ENCODE measurements at places on chromosomes 1 and 21.

DNA sequence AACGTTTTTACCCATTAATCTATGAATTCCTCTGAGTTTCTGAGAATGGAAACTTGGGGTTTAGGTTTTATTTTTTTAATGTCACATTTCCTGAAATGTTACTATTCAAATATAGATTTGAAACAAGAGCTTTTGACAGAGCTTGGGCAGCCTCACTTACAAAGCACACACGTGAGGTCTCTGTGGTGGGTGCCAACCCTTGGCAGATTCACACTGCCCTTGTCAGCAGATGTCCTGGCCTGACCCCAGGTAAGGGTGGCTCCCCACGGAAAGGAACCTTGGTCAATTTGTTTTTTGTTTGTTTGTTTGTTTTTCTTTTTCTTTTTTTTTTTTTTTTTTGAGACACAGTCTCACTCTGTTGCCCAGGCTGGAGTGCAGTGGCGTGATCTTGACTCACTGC, 53.5 kb downstream of the FAAP20 start:
- no peak for DNase-seq

- DNase-seq: no peak
These were observed 56.9 kb downstream of the LPAR3 start for GRCh38 chr1:84836145-84836544.

DNA sequence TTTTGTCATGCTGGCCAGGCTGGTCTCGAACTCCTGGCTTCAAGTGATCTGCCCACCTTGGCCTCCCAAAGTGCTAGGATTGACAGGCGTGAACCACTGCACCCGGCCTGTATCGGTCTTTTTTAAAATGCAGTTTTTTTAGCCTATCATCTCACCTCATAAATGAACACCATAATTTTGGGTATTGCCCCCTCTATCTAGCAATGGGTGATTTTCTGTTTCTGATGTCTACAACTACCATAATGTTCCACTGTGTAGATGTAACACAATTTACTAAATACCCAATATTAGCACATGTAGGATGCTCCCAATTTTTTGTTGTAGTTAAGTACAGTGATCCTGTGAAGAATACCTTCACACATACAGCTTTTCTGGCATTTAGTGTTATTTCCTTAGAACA, 2.0 kb upstream of the CAMTA1 start:
- DNase-seq: no peak

DNA sequence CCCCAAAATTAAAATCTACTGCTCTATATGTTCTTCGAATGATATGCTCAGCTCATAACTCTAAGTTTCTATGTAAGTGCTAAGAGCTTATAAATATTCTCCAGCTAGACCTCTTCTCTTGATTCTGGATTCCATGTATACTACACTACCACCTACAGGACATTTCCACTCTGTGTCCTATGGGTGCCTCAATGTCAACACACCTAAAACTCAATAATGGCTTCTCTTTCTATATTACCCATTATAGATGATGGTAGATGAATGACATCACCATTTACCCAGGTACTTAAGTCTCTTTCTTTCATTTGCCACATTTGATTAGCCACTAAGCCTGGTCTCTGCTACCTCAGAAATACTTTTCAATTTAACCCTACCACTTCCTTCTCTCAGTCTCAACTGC, 41.3 kb downstream of the TBX19 start:
- no peak for DNase-seq

- DNase-seq: no peak
These were observed 146.6 kb downstream of the KCNJ6 start for GRCh38 chr21:37769656-37770055.

GRCh38 chr1:200121421-200121820, 93.9 kb downstream of the NR5A2 start:
- no peak for DNase-seq

DNA sequence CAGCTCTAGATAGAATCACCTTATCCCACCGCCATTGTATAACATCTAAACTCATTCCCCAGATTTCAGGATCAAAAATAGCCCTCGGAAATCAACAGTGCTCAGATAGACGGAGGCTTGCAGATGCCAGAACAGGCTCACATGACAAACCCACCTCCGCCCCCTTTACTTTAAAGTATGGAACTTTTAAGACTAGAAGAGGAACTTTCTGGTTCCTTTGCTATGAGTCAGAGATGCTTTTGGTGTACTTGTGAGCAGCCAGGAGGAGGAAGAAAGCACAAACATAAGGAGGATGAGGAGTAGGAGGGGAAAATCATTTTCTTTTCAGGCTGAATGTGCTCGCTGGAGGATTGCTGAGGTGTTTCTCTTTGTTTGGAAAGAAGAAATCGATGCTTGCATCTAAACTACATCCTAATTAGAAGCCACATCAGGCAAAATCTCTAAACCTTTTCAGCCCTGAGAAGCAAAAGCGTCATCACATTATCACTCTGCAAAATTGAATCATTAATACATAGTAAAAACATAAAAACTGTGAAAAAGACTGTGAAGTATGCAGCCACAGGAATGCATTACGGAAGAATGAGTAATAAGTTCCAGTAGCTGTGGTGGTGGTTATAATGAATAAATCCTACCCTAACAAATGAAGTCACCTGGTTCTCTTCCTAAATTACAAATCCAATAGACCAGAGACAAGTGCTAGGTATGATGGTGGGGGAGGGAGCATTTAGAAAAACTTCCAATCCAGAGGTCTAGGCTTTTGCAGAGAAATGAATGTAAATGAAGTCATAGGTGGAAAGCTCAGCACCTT, 251.3 kb downstream of the KCNH1 start:
- DNase-seq: no peak

- DNase-seq: no peak
These were observed 233.9 kb downstream of the PTBP2 start for GRCh38 chr1:96955307-96956012.

GRCh38 chr1:81068726-81069125, 732.0 kb upstream of the ADGRL2 start:
- DNase-seq: no peak

DNA sequence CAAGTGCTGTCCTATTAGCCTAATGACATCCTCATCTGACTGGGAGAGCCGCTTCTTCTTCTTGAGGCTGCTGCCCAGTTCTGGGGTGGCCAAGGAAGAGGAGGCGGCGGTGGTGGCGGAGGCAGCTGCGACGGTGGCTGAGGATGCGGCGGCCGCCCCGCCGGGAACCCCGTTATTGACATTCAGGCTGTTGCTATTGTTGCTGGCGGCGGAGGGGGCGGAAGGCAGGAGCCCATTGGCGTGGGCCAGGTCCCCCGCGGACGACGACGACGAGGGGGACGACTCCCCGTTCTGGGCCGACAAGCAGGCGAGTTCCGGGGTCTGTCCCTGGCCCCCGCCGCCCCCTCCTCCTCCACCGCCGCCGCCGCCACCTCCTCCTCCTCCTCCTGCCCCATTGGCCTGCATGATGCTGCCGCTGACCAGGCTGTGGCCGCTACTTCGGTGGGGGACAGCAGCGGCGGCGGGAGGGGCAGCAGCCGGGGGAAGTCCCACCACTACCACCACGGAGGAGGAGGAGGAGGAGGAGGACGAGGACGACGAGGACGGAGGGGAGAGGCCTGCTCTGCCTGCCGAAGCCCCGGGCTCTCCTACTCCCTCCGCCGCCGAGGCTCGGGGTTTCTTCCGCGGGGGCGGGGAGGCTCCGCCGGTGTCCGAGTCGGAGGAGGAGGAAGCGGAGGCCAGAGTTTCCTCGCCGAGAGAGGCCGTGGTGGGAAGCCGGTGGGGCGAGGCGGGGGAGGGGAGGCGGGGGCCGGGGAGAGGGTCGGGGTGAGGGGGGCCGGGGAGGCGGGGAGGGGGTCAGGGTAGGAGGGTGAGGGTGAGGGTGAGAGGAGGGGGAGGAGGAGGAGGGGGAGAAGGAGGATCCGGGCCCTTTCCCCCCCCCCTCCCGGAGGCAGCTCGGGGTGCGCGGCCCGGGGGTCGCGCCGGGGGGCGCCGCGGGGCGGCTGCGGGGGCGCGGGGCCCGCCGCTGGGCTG, 610 bp downstream of the WDR26 start:
- DNase-seq: peak; percentile 17

GRCh38 chr1:173300061-173301044, 93.2 kb upstream of the TNFSF4 start:
- no peak for DNase-seq

GRCh38 chr1:201955009-201955728, at the start of gene TIMM17A:
Gene TIMM17A, plus strand, starts transcription at chr1:201955503. Its CDS starts 24 bp downstream, at chr1:201955527.
- peak; percentile 85 for DNase-seq

GRCh38 chr21:16608209-16608830, 878.5 kb downstream of the USP25 start:
- no peak for DNase-seq

GRCh38 chr1:228148196-228148861, 1.4 kb upstream of the GJC2 start:
- no peak for DNase-seq

DNA sequence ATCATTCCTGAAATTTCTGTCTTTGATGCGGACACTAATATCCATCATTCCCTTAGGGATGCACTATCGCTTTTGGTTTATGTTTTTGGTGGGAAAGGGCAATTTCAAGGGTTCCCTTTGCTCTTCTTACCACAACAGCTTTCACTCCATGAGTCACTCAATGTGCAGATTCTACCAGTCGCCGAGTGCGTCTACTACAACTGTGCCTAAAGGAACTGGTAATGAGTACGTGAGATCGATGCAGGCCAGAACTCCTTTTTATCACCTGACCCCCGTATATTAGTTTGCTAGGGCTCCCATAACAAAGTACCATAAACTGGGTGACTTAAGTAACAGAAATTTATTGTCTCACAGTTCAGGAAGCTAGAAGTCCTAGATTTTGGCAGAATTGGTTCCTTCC, 27.5 kb upstream of the TMEM54 start:
- no peak for DNase-seq

DNA sequence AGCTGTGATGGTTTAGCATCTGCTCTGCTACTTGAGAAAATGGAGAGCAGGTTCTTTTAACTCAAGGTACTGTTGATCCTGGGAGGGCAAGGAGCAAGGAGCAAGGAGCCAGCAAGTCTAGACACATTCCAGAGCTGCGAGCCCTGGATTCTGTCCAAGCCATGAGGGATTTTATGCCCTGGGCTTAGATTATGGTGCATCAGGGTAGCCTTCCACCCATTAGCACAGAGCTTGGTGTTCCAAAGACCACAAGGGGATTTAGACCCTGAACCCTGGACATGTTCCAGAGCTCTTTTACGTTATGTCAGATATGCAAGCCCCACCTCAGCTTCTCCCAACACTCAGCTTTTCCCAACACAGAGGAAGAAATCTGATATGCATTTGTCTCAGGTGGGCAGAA, 2.0 kb upstream of the OR14I1 start:
- no peak for DNase-seq

DNA sequence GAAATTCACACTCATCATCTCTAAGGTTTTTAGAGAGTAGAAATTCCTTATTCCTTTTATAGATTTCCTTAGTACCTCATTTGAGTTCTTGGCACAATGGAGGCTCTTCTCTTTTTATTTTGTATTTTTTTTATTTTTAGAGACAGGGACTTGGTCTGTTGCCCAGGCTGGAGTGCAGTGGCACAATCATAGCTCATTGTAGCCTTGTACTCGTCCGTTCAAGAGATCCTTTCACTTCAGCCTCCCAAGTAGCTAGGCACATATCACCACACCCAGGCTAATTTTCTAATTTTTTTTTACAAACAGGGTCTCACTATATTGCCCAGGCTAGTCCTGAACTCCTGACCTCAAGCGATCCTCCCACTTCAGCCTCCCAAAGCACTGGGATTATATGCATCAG, 29.6 kb downstream of the RGL1 start:
- DNase-seq: no peak

GRCh38 chr1:221411283-221411682, 330.6 kb downstream of the DUSP10 start:
- no peak for DNase-seq

DNA sequence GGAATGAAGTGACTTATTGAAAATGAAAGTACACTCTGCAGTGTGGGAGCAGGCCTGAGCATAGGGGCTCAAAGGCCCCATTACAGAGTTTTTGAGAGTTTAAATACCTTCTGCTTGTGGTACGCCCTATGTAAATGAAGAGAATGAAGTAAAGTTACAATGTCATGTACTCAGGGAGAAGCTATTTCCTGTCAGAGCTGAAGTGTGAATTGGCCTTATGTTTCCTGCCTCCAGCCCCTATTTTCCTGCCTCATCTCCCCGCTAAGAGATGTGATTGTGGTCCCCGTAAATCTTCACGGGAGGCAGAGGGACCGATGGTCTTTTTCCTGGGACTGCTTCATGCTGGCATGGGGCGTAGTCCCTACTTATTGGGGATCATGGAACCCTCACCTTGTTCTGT, 2.5 kb upstream of the ZNF683 start:
- DNase-seq: no peak

GRCh38 chr1:178107823-178108222, 13.9 kb downstream of the RASAL2 start:
- no peak for DNase-seq

GRCh38 chr1:183783342-183783741, 21.6 kb upstream of the RGL1 start:
- no peak for DNase-seq

DNA sequence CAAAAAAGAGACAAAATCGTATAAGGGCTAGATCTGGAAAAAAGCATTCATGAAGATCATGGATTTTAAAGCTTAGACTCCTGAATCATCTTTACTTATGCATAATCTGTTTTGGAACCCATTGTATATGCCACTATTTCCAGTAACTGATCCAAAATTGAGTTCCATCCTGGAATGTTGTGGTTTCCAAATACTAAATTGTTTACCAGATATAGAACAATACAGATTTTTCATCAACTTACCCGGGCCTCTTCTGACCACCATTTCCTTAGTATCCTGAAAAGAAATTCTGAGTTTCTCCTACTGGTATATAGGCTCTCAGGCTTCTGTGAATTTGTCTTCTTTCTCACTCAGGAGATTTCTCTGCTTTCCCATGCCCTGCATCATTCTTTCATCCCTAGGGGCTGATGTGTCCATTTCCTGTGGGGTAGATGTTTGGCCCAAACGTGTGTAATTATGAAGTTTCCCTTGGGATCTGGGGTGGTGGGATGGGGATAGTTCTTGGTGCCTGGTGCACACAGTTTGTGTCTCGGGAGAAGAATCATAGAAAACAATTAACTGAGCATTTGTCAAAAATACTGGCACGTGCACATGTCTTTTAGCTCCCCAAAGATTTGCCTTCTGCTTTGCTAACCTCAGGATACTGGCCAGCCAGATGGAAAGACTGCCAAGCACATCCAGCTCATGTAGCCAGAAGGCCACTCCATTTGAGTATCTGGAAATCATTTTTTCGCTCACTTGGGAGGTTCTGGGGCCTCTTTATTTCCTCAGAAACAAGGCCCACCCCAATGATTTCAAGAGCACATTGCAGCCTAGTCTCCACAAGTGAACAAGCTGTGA, 127.8 kb downstream of the NTMT2 start:
- DNase-seq: no peak

- DNase-seq: no peak
These were observed 81.8 kb downstream of the PHTF1 start for GRCh38 chr1:113677250-113678158.

DNA sequence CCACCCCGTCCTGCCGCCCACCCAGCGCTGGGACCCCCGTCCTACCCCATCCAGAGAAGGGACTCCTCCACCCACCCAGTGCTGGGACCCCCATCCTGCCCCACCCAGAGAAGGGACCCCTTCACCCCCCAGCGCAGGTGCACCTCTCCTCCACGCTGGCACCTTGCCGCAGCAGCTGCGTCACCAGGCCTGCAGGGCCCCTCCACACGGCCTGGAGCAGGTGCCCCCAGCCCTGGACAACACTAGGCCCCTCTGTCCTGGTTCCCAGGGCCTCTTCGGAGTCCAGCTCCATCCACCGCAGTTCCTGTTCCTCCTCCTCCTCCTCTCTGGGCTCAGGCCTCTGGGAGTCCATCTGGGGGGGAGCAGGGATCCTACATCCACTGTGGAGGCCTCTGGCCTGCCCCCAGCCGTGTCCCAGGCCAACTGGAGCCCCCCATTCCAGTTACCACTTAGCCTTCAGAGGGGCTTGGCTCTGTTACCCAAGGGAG, 378 bp downstream of the ANKRD65 start:
- DNase-seq: no peak
